Neural progenitor cell (in vitro differentiated cells): ENCODE measurements at places on chromosomes 16 and 17. TPM values are rescaled to one million over a fixed set of nuclear protein-coding genes. Genes with fewer than 3 reads are reported as not detected.

GRCh38 chr16:60648290-60648689 is 1387.9 kb downstream of the CDH8 start:
- no peaks in the 10 kb centered on the region for H3K36me3 ChIP-seq
- no peaks in the 10 kb centered on the region for H3K27me3 ChIP-seq
- H3K4me3 ChIP-seq = no peak overlapping the region
- no peaks in the 10 kb centered on the region for H3K4me1 ChIP-seq
- no peak overlapping the region for H3K27ac ChIP-seq
- DNase-seq = no peak

- H3K27ac ChIP-seq = no peak overlapping the region
- peaks cover 13% of the 10 kb centered on the region for H3K4me1 ChIP-seq
Measured at GRCh38 chr17:8212312-8213180, 2.2 kb upstream of the AURKB start.

- H3K27ac ChIP-seq = no peak overlapping the region
- no peak overlapping the region for H3K4me3 ChIP-seq
- no peaks in the 10 kb centered on the region for H3K4me1 ChIP-seq
- DNase-seq = no peak
Measured at GRCh38 chr17:44907729-44908470, 7.4 kb downstream of the GFAP start.

- no peaks in the 10 kb centered on the region for H3K36me3 ChIP-seq
- peak; percentile 49 for DNase-seq
- peaks cover 19% of the 10 kb centered on the region for H3K27me3 ChIP-seq
- peak overlapping the region; percentile 79 for H3K4me3 ChIP-seq
- H3K27ac ChIP-seq = peak overlapping the region; percentile 79
- peaks cover 48% of the 10 kb centered on the region for H3K4me1 ChIP-seq
Measured at GRCh38 chr17:59330053-59330942, 1.2 kb upstream of the YPEL2 start.

CASKIN2 gene
- total RNA-seq = 5.7 and 12.6 TPM in 2 replicates

KRT24 gene
- not detected in 2 replicates for total RNA-seq

TP53TG3C gene
- total RNA-seq = not detected in 2 replicates
